DMS153 (cell line): ENCODE measurements at places on chromosomes 3 and 15.

DNA sequence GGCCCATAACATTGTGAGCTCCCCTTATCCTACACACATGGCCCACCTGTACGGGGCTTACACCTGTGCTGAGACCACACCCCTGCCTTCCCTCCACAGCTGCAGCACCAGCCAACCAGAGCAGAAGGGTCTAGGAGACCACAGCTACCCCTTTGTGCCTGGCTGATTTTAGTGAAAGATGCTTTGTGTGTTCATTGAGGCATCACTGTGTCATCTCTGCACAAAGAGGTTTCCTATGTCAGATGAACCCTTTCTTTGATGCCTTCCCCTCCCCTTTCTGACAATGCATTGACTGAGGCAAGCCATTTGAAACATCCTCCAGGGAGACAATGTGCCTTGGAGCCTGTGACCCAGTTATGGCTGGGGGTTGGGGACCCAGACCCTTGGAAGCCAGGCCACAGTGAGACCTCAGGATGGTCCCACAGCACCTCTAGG is 54.9 kb upstream of the SLC7A14 start:
- DNase-seq: no peak

DNA sequence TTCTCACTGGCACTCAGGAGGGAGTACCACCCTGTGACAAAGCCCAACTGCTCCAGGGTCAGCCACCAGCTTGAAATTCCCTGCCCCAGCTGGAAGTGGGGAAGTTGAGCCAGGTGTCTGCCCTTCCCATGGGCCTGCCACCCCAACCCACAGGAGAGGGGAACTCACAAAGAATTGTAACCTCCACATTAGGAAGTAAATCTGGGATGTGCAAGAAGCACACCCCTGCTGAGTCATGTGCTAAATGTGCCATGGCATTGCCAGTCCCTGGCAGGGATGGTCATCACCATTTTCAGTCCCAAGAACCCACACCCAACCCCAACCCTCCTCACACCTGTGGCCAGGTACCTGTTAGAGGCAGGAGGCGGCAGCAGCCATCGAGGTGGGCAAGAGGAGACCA is 165.2 kb upstream of the THBS1 start:
- DNase-seq: no peak

GRCh38 chr3:55519019-55519418 is 31.9 kb upstream of the WNT5A start:
- no peak for DNase-seq

DNA sequence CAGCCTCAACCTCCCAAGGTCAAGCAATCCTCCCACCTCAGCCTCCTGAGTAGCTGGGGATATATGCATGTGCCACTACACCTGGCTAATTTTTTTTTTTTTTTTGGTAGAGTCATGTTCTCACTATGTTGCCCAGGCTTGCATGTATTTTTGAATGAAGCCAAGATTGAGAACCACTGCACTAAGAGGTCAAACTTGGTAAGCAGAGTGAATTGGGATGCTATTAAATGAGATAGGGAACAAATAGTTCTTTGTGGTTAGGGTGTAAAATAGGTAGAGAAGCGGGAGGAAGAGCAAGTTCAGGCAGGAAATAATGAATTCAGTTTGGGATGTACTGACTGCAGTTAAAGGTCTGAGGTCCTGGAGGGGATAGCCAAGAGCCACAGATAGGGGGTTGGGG is 39.9 kb upstream of the PIAS1 start:
- no peak for DNase-seq

DNA sequence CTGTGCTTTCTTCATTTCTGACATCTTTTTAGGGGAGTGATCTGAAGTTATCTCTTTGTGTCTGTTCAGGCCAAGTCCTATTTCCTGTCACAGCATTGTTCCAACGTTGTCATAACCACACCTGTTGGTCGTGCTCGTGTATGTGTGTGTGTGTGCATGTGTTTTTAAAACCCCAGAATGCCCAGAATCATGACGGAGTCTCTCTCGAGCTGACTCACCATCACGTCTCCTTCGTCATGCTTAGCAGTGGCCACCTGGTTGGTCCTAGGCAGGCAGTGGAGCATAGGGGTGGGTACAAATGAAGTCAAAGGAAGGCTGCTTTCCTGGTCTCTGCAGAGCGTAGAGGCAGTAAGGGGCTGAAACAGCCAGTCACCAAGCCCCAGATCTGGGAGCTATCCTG is 126.8 kb upstream of the ABHD17C start:
- DNase-seq: no peak

GRCh38 chr3:186790261-186790981 is 7.0 kb downstream of the EIF4A2 start:
- no peak for DNase-seq

- no peak for DNase-seq
Measured at GRCh38 chr15:93035092-93035915, 53.7 kb downstream of the RGMA start.

DNA sequence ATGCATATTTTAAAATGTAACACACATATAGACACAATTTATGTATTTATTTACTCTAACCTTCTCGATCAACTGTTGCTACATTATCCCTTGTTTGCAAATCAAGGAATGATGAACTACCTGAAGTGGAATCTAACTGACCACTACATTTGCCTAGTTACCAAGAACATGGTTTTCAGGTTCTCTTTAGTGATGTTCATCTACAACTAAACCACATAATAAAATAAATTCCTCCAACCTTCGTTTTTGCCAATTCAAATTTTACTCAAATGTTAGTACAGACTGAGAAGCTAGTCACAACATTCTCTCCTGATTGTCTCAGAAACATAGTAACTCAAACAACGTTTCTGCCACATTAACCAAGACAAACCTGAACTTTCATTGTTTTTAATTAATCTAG is 521.9 kb downstream of the FOXP1 start:
- no peak for DNase-seq

- no peak for DNase-seq
Measured at GRCh38 chr3:104873331-104873730, 493.4 kb upstream of the ALCAM start.

GRCh38 chr15:93359425-93360131 is 270.6 kb upstream of the RGMA start:
- peak; percentile 13 for DNase-seq

DNA sequence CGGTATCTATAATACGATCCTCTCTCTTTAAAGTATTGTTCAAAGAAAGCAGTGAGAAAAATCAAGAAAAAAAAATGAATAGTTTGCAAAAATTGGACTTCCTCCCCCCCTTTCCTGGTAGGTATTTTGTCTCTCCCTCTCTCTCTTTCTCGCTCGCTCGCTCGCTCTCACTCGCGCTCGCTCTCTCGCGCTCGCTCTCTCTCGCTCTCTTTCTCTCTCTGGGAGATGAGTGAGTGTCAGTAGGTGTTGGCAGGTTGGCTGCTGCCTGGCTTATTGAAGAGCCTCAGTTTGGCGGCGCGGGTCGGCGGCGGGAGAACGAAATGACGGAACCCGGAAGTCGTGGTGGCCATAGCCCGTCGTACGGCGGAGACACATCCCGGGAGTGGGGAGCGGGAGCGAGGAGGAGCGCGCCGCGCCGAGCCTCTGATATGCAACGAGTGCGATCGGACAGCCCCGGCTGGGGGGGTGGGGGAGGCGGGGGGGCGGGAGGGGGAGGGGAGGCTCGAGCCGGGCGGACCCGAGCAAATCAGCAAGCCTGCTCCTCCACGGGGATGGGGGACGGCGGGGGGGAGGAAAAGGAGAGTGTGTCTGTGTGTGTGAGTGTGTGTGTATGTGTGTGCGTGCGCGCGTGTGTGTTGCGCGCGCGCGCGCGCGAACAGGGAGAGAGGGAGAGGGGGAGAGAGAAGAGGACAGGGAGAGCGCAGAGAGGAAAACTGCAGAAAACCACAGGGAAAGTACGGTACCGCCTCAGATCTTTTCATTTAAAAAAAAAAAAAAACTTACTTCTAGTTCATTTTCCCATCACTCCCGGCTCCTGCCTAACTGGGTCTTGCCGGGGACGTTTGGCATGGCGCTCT is at the start of gene MEIS2:
Gene MEIS2, minus strand, starts transcription at position 441 of the 857 bp plus-strand sequence. CDS start 1,083 bp downstream, outside the sequence.
- peak; percentile 80 for DNase-seq

- no peak for DNase-seq
Measured at GRCh38 chr15:68599560-68600071, 20.8 kb downstream of the CORO2B start.

GRCh38 chr3:162019817-162020216 is 523.2 kb downstream of the OTOL1 start:
- no peak for DNase-seq

DNA sequence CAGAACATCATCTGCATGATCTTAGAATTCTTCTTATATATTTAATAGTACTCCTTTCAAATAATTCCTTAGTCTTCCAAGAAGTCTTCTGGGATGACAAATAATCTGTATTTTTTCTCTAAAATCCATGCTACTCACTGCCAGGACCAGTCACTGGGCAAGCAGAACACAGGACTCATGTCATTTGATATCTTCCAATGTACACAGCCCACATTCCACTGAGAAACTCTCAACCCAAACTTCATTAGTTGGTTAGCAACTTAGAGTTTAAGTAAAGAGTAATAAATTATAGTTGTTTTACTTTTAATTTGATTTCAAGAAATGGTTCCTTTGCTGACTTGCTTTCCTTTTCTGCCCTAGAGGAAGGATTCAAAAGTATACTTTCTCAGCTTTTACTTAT is 317.0 kb downstream of the VGLL3 start:
- DNase-seq: no peak

GRCh38 chr3:89762405-89762804 is 655.0 kb downstream of the EPHA3 start:
- DNase-seq: no peak

DNA sequence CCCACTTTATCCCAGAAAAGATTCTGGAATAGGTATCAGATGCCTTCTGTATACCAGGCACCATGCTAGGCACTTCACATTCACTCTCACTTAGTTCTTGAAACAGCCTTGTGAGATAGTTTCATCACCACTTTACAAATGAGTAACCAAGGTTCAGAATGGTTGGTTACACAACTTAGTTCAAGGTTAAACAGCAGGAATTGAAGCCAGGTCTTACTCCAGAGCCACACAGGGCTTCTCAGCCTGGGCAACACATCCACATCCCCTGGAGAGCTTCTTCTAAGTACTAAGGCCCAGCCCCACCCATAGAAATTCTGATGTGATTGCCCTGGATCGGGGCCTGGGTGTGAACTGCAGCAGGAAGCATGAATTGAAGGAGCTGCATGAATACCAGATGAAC is 18.6 kb downstream of the WHAMM start:
- no peak for DNase-seq

DNA sequence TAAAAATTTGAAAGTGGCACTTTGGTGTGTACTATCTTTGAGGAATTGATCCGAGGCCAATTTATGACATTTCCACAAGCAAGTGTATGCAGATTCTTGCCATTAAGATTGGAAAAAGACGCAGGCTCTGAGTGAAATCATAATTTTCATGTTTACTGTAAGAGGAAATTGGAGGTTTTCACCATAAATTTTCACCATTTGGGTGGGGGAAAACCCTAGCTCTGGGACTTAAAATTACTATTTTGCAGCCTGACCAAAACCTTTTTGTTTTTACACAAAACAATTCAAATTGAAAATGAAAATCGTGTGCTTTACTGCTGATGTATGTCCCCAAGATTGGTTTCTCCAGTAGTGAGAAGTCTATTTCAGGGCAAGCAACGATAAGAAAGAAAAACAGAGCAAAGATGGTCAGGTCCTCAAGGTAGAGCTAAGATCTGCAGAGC is 282.6 kb downstream of the FOXP1 start:
- DNase-seq: no peak

DNA sequence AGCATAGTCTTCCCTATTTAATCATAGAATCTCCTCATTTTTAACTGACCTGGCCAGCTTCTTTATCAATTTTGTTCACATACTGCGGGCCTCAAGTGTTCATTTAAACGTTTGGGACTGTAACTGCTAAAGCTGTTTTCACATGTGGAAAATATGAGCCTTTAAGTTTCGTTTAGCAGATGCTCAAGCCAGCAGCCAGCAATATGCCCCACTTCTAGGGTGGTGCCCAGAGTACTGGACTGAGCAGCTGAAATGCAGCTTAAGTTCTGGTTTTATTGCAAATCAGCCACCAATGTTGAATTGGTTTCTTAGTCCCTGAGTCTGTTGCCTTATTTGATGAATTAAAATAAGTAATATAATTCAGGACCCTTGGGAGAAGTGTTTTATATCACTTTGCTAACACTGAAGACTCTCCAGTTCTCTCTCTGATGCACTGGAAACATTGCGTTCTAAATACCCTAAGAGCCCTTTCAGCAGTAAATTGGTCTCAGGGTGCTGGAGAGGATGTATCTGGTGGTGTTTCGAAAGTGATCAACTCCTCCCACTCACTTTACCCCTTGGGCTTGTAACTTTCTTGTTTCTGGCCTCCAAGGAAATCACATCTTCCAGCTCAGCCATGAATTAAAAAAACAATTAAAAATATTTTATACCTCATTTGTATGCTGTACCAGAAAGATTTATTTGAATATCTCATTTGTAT is 61.7 kb downstream of the B3GALNT1 start:
- no peak for DNase-seq

DNA sequence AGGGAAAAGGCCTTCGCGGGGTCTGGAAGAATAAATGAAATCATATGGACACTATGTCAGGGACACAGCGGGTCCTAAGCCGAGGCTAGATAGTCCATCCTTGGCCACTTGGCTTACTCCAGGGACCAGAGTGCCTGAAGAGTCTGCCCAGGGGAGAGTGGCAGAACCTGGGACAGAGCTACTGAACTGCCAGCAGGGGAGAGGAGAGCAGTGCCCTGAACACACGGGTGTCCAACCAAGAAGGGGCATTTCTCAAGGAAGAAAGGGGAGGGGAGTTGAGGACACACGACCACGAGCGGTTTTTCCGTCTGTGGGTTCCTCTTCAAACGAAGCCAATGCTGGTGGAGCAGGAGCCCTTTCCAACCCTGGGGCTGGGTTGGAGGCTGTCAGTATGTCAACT is 1.0 kb downstream of the ACAN start:
- no peak for DNase-seq

- DNase-seq: peak; percentile 15
Measured at GRCh38 chr3:150253622-150254021, 154.5 kb upstream of the TSC22D2 start.

DNA sequence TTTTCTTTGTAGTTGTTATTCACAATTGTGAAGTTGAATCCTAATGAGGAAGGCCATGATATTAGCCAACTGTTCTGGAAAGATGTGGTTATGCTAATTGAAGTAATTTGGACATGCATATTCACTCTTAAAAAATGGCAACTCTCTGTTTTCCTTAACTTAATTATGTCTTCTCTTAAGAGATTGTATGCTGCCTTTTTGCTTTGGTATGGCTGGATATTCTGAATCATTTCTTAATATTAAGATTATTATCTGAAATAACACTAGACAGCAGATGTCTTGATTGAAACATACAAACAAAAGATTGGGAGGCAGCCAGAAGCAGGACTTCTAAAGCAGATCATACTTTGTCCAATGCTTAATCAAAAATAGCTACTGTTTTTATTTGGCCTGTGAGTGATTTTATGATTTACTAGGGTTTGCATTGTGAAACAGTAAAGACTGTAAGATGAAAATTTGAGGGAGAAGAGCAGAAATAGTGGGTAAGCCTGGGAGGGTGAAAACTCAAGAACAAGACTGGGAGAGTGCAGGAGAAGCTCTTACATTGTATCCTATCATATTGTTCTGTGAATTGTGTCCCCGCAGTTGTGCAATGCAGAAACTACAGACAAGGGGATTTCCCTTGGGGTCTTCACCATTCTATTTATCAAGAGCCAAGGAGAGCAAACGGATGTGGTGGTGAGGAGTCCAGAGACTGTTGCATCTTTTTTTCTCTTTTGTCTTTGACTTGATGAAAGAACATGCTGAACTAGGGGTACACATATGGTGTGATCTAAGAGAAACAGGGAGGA is 554.8 kb downstream of the TUSC7 start:
- no peak for DNase-seq
